ENCODE measurements at places on chromosomes 2 and 18.

- no peak for DNase-seq
These were observed 65.1 kb downstream of the MBOAT2 start for GRCh38 chr2:8938384-8938783.

DNA sequence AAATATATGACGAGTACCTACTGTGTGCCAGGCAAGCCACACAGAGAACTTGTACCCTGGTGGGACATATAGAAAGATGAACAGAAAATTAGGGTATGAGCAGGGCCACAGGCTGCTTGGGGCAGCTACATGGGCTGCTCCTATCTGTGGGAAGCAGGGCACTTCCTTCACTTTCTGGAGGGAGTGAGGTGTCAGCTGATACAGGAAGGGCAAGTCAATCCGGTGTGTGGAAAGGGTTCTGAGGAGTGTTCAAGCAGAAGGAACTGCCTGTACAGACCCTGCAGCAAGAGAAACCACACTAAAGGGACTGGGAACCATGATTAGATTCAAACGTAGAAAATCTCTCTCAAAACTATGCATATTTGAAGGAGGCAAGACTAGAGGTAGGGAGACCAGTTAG lies 58.6 kb upstream of the BCL11A start:
- no peak for DNase-seq

DNA sequence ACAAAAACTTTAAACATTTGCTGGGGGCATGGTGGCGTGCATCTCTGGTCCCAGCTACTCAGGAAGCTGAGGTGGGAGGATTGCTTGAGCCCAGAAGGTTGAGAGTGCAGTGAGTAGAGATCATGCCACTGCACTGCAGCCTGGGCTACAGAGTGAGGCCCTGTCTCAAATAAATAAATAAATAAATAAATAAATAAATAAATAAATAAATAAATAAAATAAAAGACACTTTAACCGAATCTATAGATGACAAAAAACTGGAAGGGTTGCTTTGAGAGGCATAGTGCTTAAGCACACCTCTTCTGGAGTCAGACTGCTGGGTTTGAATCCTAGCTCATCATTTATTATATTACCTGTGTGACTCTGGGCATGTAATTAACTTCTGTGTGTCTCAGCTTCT lies 21.2 kb upstream of the CHN1 start:
- DNase-seq = no peak

GRCh38 chr2:69847068-69847828 lies 17.8 kb downstream of the GMCL1 start:
- no peak for DNase-seq

- DNase-seq = no peak
These were observed 621.6 kb upstream of the LRRTM1 start for GRCh38 chr2:80926168-80926567.

GRCh38 chr2:99430614-99431291 lies 59.1 kb downstream of the REV1 start:
- no peak for DNase-seq

DNA sequence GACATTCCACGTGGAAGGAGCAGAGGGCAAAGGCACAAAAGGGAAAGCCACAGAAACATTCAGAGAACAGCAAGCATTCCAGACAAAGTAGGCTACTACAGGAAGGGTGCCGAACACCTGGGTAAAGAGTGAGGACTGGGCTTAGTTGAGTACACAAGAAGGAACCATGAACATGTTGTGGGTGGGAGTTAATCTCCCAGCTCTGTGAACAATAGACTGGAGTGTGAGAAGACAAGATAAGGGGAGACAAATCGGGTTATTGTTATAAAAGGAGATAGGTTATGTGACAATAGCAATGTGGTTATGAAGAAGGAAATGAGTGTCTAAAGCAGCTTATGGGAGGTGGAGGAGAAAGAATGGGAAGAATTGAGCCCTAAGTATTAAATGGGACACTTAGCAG lies 70.0 kb downstream of the DPP4 start:
- DNase-seq = no peak

- DNase-seq = no peak
These were observed 392.8 kb downstream of the TNS1 start for GRCh38 chr2:217609952-217610351.

GRCh38 chr2:121875585-121876185 lies 120.2 kb downstream of the TSN start:
- no peak for DNase-seq

DNA sequence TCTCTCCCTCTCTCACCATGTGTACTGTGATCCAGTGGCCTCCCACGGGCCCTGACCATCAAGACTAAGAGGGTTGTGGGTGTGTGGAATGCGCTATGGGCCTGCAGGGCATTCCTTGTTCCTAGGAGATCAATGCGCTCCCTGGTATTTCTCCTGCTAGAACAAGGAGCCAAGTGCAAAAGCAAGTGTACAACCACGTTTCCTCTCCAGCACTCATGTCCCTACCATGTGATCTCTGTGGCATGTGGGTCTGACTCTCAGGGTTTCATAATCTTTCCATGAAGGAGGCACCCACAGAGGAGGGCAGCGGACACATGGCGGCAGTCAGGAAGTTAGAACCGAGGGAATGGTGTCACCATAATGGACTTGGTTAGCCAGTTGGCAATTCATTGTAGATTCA lies 91.4 kb downstream of the MAPK4 start:
- no peak for DNase-seq

GRCh38 chr2:56021579-56021978 lies 98.0 kb upstream of the EFEMP1 start:
- no peak for DNase-seq

- peak; percentile 52 for DNase-seq
These were observed 54.2 kb downstream of the PDE1A start for GRCh38 chr2:182372661-182373060.

- DNase-seq = no peak
These were observed 492.5 kb downstream of the SOX11 start for GRCh38 chr2:6184532-6185292.

- DNase-seq = no peak
These were observed 43.7 kb downstream of the RHOB start for GRCh38 chr2:20490300-20491181.

DNA sequence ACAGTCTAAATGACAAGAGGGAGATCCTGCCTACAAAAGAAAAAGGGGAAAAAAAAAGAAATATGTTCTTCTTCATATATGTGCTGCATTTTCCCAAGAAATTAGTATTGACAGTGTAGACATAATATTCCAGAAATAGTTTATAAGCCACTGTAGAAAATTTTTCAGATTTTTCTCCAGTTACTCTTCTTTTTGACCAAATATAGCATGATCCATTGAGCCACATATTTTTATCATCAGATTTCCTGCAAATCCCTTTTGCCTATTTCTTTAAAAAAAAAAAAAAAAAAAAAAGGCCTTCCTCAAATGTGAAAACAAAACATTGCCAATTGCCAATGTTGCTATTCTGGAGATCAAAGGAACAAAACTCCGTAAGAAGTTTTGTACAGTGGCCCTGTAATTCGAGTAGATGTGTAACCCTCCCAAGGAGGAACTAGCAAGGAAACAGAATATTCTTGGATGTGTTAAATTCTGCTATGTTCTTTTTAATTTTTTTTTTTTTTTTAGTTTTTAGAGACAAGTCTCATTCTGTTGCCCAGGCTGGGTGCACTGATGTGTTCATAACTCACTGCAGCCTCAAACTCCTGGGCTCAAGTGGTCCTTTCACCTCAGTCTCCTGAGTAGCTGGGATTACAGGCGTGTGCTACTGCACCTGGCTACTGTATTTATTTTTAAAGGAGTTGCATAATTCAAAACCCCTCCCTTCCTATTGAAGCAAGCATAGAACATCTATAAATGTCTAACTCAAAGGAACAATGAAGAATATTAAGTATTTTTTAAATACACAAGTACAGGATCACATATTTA lies 12.5 kb upstream of the CABYR start:
- DNase-seq = no peak

GRCh38 chr2:12620759-12621158 lies 96.0 kb upstream of the TRIB2 start:
- DNase-seq = no peak

All from pulmonary artery endothelial cell (primary cell).